Natural killer cell (primary cell): ENCODE measurements at places on chromosomes 16 and 17.

GRCh38 chr16:75495076-75495674 lies at the start of gene CHST6:
TSS of gene CHST6 (minus strand) at chr16:75495441. CDS start at chr16:75479828, 15,613 bp downstream.
- H3K4me1 ChIP-seq = peaks cover 7% of the 10 kb centered on the region
- H3K4me3 ChIP-seq = no peak within 1 kb of the TSS
- H3K27ac ChIP-seq = no peak within 1 kb of the TSS
- peak; percentile 31 for DNase-seq

DNA sequence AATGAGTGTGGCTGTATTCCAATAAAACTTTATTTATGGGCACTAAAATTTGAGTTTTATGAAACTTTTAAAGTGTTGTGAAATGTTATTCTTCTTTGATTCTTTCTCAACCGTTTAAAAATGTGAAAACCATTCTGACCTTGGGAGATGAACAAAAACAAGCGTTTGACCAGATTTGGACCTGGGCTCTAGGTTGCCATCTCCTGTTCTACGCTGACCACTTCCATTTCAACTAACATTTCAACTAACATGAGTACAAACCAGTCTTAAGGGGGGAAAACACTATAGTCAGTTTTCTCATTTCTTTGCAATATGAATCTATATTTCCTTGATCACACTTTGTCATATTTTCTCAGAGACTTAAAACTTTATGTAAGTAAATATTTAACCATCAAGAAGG lies 118.4 kb upstream of the IRX5 start:
- DNase-seq = no peak
- no peaks in the 10 kb centered on the region for H3K27me3 ChIP-seq
- H3K27ac ChIP-seq = no peak overlapping the region

DNA sequence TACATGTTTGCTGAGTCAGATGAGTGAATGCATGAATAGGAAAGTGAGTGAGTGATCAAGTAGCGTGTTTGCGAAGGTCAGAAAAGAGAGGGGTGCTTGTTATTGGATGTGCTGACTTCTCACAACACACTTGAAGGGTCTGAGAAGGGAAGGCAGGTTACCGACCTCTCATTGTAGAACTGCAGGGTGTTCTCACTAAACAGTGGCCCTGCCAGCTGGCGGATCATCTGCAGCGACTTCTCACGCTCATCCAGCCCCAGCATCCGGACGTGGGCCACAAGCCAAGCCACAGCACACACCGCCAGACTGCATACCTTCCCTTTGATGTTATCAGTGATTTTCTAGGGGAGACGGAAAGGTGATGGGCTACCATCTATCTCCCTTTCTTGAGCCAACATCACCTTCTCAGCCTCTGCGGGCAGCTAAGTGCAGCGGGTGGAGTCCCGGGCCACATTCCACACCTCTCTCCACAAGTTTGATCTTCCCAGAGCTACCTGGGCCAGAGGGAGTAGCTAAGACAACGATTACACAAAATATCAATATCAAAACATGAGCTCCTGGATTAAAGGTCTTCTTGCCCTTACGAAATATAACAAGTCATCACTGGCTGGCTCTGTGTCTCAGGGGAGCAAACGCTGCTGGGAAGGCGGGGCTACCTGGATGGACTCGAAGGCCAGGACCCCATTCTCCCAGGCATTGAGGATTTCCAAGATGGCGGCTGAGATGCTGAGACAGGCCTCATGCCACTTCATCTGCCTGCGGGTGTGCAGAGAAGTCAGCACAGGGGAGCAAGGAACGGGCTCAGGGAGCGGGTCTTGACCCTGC lies 11.0 kb downstream of the CSF3 start:
- H3K27ac ChIP-seq = no peak overlapping the region
- peaks cover 74% of the 10 kb centered on the region for H3K36me3 ChIP-seq
- no peak overlapping the region for H3K4me3 ChIP-seq

DNA sequence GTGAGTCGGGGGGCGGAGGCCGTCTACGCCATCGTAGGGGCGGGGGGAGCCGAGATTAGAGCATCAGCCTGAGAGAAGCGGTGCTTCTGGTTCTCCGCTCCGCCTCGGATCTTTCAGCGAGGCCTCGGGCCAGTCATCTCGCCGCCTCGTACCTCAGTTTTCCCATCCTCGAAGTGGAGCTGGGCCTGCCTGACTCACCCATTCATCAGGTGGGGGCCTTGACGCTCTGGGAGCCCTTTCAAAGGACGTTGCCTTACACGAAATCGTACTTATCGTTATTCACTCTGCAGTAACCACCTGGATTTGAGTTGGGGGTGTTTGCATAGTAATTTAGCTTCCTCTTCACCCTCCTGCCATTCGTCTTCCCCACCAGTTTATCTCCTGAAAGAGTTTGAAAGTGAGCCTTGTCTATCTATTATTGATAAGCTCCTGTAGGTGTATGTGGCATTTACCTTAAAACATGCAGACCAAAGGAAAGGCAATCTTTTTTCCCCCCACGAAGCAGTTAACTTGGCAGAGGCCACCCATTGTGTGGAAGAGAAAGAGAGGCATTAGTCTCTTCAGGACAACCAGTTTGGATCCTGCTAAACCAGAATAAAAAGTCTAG lies 674 bp downstream of the TAF15 start:
- H3K36me3 ChIP-seq = no peaks in the 10 kb centered on the region
- H3K4me3 ChIP-seq = peak overlapping the region; percentile 91
- no peak for DNase-seq
- no peaks in the 10 kb centered on the region for H3K27me3 ChIP-seq
- peaks cover 18% of the 10 kb centered on the region for H3K4me1 ChIP-seq
- H3K27ac ChIP-seq = peak overlapping the region; percentile 94
